ENCODE measurements at places on chromosomes 4 and X.

GRCh38 chr4:31104043-31104442 lies 383.9 kb downstream of the PCDH7 start:
- DNase-seq = no peak

GRCh38 chr4:55399581-55399980 lies 3.8 kb downstream of the TMEM165 start:
- DNase-seq = no peak

GRCh38 chr4:110905367-110905766 lies 282.5 kb upstream of the PITX2 start:
- no peak for DNase-seq

DNA sequence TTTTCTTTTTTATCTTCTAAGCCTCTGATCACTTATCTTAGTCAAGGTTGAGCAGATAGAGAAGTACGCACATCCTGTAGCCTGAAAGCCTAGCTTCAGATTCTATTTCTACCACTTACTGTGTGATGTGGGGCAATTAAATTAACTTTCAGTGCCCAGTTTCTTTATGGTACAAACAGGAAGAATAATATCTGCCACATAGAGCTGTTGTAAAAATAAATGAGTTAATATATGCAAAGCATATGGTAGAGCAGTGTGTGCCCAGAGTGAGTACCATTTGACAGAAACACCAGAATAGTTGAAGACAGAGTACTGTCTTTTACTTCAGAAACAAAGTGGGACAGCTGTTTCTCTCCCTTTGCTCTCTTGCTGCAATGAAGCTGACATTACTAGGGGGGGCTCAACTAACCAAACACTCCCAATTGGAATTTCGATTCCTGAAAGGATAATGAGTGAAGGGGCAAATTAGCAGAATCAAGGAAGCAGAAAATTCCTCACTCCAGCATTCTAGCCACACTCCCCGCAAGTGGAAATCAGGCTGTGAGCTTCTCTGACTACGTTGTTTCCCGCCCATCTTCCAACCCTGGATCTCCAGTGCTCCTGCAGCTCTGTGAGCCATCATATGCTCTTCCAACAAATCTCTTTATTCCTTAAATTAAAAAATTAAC lies 80.4 kb downstream of the MAPK10 start:
- no peak for DNase-seq

DNA sequence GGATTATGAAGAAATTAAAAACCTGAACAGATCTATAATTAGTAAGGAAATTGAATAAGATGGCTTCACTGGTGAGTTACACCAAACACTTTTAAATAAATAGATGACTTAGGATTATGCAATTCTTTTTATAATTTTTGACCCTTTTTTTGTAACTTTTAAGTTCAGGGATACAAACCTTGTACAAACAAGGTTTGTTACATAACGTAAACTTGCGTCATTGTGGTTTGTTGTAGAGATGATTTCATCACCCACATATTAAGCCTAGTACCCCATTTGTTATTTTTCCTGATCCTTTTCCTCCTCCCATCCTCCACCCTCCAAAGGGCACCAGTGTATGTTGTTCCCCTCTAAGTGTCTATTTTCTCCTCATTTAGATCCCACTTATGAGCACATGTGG lies 75.7 kb downstream of the CPEB2 start:
- no peak for DNase-seq

- DNase-seq = no peak
Observed at GRCh38 chrX:39174241-39174771, 373.0 kb downstream of the MID1IP1 start.

DNA sequence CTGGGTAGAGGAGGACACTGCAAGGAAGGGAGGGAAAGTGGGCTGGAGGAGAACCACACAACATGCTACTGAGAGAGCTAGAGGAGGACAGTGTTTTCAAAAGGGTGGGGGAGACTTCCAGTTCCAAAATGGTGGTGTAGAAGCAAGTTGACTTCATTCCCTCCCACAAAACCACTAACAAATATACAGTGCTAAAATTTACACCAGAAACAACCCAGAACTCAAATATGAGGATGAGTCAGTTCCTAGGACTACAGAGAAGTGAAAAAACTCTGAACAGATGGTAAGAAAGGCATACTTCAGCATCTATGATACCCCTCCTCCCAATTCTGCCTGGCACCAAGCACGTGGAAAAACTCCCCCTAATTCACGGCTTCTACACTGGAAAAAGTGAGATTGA lies 9.8 kb downstream of the AADAT start:
- DNase-seq = no peak
